Posterior vena cava (tissue), 2 donors: ENCODE measurements at places on chromosomes 5 and 9. TPM values are rescaled to one million over a fixed set of nuclear protein-coding genes. Genes with fewer than 3 reads are reported as not detected.

DNA sequence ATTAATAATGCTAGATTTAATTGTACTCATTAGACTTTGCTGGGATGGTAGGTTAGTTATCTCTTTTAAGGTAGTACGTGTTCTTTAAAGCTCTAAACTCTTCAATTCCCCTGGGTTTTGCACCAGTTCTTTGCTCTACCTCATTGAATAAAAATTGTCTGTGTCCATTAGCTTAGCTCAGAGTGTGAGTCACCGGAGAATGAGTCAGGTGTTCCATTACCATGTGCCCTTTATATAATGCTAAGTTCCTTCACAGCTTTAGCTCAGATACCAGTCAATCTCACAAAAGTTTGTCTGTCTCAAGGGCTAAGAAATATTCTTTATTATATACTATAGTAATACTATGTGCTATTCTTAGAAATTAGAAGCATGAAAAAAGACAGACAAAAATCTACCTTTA lies 339.4 kb downstream of the PRELID2 start:
- no peak for DNase-seq

DNA sequence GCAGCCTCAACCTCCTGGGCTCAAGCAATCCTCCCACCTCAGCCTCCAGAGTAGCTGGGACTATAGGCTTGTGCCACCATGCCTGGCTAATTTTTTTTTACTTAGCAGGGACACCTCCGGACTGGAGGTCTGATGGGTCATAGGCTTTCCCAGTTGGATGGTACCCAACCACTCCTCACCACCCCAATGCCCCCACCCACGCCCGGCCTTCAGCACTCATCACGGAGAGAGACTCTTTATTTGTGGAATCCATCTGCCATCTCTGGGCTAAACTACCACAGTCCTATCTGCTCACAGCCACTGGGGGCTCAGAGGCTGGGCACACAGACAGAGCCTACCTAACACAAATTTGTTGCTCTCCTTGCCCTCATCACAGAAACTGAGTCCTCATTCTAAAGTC lies 58.3 kb upstream of the STXBP1 start:
- DNase-seq, result no peak

DNA sequence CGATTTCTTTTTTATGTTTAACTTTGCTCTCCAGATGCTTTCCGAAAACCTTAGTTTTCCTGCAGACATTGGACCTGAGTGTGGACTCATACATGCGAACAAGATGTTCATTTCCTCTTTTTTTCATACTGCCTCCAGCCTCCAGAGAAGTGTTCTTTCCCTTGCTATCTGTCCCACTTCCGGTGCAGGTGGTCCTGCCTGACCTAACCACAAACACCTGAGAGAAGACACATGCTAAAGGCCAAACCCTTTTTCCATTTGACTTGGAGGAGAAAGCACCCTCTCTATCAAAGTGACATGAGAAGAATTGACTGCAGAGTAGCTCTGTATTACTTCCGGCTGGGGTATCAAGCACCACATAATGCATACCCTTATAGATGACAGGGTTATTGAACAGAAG lies 334.0 kb downstream of the ARHGEF28 start:
- DNase-seq, result no peak

GRCh38 chr5:176454724-176455394 lies 6.7 kb downstream of the FAF2 start:
- no peak for DNase-seq

DNA sequence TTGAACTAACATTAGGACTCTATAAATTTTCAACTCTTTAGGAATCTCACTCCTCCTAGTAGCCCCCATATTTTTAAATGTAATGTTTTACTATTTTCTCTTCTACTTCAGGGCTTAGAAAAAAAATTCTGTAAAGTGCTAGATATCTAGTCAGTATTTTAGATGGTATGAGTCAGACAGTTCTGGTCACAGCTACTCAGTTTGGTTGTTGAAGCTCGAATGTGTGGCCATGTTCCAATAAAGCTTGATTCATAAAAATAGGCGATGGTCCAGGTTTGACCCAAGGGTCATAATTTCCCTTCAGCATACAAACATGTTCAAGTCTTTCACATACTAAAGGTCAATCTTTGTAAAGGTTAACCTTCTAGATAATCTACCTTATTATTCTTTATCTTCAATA lies 566.0 kb upstream of the CDH18 start:
- no peak for DNase-seq

DNA sequence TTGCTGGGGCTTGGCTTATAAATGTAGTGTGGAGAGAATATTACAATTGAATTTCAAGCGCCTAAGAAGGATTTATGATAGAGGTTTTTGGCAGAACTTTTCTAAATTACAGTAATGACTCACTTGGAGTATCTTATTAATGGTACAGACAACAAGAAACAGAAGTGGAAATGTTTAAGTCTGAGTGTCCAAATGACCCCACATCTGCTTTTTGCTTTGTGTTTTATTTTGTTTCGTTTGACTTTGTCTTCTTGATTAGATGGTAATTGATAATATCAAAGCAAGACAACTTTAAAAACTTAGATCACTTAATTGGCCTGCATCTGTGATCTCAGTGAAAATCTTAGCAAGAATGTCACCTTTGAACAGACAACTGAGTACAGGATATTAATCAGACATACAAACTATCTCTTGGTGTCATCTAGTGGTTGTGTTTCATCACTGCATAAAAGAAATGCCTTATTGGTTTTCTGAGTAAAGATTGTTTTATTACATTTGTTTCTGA lies 577.4 kb downstream of the ISL1 start:
- no peak for DNase-seq

GRCh38 chr5:53099546-53099945 lies 10.0 kb downstream of the MOCS2 start:
- no peak for DNase-seq

MELK gene
- 0.88 TPM for total RNA-seq

NR4A3 gene
- total RNA-seq, result 37.4 TPM
